ENCODE measurements at places on chromosomes 2 and 18. TPM values are rescaled to one million over a fixed set of nuclear protein-coding genes. Genes with fewer than 3 reads are reported as not detected.

The ZNF385B gene
- total RNA-seq, result 0.41 TPM

The ARHGAP25 gene
- total RNA-seq, result 4.1 TPM

The SCYGR4 gene
- not detected for total RNA-seq

The PLGLB2 gene
- total RNA-seq, result not detected
